Glomerular endothelial cell (primary cell): ENCODE measurements at places on chromosomes 5 and 9.

DNA sequence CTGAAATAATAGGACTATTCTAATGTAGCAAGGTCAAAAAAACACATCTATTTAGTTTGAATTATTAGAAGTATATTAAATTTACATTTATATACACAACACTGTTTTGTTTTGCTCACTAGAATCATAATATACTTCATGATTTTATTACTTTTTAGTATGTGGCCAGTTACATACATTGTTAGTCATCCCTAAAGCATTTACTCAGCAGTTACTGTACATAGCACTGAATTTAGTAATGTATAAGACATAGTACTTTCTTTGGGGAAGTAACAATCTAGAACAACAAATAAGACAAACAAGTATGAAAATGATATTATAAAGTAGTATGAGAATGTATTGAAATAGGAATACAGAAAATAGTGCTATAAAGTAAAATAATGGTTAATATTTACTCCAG, 28.2 kb downstream of the ERCC8 start:
- no peak for DNase-seq

DNA sequence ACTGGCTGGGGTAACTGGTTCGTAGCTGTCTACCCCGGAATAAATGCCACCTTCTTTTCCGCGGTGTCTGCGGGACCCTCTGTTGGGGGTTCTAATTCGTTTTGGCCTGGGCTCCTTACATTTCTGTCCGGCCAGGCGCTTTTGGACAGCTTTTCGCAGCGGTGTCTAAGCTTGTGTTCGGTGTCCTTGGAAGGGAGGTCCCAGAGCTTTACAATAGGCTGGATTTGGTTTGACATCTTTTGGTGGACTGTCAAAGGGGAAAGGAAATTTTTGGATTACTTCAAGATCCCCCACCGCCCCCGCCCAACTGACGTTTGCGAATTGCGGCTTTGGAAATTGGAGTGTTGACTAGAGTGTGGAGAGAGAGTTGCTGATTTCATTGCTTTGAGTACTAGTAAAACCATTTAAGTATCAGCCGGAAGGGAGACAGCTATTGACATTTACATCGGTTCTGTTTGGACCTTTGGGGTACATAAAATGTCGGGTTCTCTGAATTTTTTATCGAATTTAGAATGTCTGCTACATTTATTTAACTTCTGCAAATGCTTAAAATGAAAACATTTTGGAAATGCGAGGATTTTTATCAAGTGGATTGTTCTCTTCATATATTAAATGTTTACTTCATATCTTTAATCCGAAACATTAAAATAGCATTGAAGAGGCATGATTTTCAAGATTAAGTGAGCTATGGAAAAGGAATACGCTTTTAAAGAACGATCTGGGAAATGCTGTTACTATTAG, 4.7 kb upstream of the PURA start:
- DNase-seq: no peak

DNA sequence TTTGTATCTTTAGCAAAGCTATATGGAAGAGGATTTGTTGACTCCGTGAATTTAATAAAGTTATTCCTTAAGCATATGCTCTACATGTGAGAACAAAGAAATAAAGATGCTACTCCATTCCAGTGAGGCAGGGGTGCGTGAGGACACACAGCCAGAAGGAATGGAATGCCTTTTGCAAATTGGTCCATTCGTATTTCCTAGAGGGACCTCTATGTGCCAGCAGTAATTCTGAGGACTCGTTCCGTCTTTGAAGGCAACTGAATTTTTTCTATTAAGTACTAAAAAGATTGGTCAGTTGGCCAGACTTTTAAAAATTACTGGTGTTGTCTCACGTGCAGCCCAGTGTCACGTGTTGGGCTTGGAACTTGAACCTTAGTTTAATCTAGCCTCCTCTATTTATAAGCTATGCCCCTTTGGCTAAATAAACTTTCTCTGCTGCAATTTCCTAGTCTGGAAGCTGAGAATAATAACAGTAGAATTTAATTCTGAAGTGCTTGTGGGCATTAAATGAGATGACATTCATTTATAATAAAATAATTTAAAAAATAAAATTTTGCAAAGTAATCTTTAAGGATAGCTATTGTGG, 13.9 kb downstream of the RAI14 start:
- DNase-seq: no peak

GRCh38 chr9:90421786-90422185, 220.8 kb downstream of the DIRAS2 start:
- DNase-seq: no peak
